ENCODE measurements at places on chromosomes 4 and X. TPM values are rescaled to one million over a fixed set of nuclear protein-coding genes. Genes with fewer than 3 reads are reported as not detected.

GRCh38 chrX:115561605-115562479 lies 868 bp downstream of the PLS3 start:
- DNase-seq: no peak

Gene SYTL5
- total RNA-seq: 0.20 TPM

DNA sequence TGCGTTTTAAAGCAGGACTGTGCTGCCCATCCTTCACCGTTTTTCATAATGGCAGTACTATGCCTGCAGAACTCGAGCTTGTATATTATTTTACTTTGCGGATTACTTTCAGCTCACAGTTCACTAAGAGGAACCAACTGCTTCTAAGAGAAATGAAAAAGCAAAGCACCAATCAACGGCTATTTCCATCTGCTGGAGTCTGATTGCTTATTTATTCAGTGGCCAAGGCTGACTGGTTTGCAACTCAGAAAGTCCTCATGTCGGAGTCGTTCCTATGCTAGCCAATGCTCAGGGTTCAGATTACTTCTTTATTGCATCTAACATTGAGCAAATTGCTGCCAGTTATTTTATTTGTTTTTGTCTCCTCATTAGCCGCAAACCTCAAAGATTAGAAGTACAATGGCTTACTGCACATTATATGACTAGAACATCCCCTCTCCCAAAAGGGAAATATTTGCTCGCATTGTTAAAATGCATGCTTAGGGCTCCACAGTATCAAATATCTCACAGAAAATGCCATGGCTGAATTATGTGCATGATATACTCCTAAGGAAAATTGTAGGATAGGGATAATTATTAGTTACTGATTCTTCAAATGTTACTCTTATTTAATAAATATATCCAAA lies 1628.2 kb upstream of the ADGRL3 start:
- DNase-seq: no peak

DNA sequence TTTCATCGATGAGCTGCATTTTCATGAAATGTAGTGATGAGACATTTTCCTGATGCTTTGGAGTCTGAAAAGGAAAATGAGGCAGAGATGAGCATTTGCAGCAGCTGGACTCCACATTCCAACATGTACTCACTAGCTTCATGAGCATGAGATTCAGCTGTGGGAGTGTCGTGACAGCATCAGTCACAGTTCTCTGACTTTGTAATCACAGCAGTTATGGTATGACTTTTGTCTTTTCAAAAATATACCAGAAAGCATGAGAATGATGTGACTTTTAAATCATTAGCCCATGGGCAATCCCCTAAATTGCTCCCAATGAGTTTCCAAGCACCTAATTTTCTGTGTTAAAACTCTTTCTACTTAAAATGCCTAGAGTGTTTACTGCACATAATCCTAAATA lies 18.3 kb upstream of the MSL3 start:
- no peak for DNase-seq

- DNase-seq: no peak
Observed at GRCh38 chr4:26410385-26411293, 79.6 kb downstream of the CCKAR start.

GRCh38 chr4:106906728-106907127 lies 129.4 kb downstream of the DKK2 start:
- DNase-seq: no peak

Gene ZXDA
- 3.8 TPM for total RNA-seq

DNA sequence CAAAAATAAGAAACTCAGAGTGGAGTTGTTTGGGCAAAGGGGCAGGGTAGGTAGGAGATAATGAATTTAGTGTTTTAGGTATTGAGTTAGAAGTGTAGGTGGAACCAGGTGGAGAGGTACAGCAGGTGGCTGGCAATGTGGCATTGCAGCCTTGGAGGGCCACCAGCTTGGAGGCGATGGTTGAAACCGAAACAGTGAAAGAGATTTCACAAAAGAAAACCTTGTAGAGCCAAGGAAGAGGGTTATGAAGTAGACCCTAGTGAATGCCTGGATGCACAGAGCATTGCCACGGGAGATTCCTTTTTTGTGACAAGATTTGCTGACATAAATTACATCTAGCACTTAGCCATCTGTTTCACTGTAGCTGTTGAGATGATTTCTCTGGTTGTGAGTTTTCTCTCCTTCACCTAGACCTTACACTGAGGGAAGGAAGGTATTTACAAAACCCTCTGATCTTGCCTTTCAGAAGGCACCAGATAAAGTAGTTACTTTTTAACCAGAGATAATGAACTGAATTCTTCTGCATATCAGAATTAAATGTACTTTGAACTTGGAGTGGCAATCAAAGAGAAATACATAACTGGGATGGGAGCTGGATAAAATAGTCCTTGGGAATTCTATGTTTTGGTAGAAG lies 104.1 kb upstream of the CASK start:
- DNase-seq: no peak

Gene PLS3
- 50.8 TPM for total RNA-seq

DNA sequence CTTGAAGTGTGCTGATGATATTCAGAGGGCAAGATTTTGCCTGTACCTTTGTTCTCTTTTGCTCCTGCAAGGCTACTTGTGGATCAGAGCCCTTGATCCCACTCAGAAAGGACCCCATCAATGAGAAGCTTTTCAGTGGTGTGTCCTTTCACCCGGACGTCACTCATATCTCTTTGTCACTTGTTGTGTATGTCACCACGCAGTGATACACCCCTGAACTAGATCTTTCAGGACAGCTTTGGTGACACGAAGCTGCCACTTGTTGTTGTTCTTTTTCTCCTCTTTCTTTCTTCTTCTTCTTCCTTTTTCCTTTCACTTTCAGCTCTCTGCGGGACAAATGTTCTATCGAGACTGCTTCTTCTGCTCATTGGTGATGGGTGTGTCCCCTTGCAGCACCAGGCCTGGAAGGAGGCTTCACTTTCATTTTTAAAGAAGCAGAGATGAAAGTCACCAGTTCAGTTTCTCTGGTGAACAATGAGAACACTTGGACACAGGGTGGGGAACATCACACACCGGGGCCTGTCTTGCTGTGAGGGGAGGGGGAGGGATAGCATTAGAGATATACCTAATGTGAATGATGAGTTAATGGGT lies 83.6 kb downstream of the NBDY start:
- no peak for DNase-seq

Gene CSN1S1
- total RNA-seq: not detected

DNA sequence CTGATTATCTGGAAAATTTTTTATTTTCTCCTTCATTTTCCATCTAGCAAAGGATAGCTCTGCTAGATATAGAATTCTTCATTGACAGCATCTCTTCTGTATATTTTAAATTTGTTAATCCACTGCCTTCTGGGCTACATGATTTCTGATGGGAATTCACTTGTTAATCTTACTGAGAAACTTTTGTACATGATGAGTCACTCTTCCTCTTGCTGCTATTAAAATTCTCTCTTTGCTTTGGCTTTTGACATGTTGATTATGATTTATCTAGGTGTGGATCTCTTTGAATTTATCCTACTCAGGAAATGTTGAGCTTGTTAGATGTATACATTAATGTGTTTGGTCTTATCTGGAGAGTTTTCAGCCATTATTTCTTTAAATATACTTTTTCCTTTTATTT lies 27.5 kb downstream of the OR13H1 start:
- DNase-seq: no peak

Gene TMEM31
- not detected for total RNA-seq

Gene FAM149A
- 8.9 TPM for total RNA-seq

Gene TAF7L
- total RNA-seq: 0.22 TPM

Gene SLC10A6
- not detected for total RNA-seq
